CD8-positive, alpha-beta memory T cell (primary cell): ENCODE measurements at places on chromosomes 7 and 10.

DNA sequence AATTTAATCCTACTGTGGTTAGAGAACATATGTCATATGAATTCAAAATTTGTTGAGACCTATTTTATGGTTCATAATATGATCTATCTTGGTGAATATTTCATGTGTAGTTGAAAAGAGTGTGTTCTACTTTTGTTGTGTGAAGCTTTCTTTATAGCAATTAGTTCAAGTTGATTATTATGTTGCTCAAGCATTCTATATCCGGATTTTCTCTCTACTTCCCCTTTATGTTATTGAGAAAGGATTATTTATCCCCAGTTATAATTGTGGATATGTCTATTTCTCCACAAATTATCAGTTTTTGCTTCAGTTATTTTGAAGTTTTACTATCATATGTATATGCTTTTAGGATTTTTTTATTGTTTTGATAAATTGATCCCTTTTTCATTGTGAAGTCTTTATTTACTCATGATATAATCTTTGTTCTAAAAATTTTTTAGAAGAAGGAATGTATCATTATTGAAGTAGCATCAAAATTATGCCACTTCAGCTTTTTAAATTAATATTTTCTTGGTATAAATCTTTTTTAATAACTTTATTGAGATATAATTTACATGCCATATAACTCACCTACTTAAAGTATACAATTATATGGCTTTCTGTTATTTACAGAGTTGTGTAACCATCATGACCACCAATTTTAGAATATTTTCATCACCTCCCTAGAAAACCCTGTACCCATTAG, 12.0 kb upstream of the MEST start:
- no peak for DNase-seq

DNA sequence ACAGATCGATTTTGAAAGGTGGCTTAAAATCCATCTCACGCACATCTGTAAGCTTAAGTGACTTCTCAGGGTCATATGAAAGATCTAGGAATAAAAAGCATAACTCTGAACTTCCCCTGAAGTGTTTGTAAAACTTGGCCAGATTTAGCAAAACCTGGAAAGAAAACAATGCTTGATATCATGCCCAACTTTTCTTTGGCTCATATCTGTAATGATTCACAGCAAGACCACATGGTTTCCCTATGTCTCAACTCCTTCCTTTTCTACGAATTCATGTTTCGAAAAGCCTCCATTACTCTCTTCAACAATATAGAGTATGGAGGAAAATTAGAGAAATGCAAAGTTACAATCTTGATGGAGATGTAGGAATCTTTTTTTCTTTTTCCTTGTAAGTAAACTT, 20.1 kb upstream of the CABCOCO1 start:
- DNase-seq, result no peak

- DNase-seq, result no peak
These were observed 16.9 kb downstream of the TCAF1 start for GRCh38 chr7:143884969-143885559.

DNA sequence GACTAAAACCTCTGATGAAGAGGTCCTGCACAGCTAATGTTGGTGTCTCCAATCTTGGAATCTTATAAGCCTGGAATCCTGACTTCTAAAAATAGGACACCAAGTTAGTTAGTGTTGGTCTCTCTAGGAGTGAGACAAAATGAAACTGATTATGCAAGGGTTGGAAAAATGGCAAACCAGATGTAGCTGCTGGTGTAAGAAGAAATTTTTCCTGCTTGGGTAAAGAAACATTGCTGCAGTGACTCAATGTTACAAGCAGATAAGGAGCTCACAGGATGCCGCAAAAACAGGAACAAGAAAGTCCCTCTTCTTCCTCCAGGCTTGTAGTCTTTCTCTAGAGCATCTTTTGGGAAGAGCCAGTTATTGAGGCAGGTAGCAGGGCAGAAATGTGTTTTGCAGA, 449.0 kb downstream of the ETV1 start:
- no peak for DNase-seq

DNA sequence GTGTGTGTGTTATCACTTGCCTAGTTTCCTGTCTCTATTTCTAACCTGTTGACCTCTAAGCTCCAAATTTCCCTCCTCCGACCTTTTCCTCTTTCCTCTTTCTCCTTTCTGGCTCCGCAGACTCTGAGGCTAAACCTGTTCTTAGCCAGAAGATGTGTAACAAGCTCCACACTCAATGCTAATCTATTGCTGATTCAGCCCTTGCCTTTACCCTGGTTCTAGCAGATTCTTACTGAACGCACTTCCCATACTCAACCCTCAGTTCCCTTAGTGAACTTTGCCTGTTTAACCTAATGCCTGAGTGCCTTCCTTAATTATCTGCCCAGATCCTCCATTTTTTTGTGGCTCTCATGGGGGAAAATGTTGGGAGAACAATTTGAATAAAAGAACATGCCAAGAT, 30.0 kb upstream of the SGMS1 start:
- DNase-seq, result no peak

GRCh38 chr10:4186849-4187540, 402.0 kb upstream of the KLF6 start:
- no peak for DNase-seq

DNA sequence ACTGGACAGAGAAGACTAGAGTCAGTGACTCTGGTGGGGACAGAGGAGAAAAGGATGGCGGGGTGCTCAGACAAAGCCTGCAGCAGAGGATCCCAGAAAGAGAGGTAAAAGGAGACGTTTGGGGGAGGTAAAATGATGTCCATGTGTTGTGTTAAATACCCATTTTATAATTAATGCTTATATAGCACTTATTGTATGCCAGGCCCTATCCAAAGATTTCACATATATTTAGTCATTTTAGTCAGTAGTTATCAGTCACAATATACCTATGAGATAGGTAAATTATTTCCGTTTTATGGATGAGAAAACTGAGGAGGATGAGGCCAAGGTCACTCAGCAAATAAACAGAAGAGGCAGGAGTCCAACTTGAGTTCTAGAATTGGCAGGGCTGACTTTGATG, 144.6 kb upstream of the SEMA3E start:
- no peak for DNase-seq

DNA sequence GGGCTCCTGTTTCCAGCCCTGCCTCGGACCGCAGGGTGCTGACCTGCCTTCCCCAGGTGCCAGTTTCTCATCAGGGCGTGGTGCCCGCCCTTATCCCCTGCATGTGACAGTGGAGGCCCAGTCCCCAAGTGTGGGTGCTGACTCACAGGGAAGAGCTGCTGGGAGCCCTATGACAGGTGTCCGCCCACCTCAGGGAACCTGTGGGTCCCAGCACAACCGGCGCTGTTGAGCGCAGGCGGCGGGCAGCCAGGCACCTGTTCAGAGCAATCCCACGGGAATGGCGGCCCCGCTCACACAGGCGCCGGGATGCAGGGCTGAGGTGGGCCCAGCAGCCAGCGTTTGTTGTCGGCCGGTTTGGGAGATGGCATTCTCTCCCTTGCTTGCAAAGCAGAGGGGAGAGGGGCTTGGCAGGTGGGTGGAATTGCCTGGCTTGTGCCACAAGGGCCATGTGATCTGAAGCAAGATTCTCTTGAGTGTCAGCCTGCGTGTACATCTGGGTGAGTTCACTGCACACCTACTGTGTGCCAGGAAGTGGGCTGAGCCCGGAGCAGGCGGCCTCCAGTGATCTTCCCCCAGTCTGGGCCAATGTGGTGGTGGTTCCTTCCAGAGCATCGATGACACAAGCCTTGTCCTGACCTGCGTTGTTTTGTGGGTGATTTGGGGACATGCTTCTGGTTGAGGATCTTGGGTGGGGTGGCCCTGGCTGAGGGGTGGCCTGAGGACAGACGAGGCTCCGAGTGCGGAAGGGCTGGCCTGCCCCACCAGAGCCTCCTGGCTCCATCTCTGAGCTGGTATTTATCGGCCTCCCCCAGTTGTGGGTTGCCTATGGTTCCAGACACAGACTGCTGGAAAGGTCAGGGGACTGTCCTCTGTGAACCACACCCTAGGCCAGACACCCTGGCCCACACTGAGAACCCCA, 2.4 kb downstream of the PWWP2B start:
- DNase-seq, result no peak

GRCh38 chr7:12570534-12571461, at the start of gene SCIN:
SCIN (plus strand) TSS chr7:12570720; CDS start chr7:12570787, 67 bp downstream.
- peak; percentile 44 for DNase-seq

GRCh38 chr10:11610166-11610825, 1.2 kb downstream of the USP6NL start:
- DNase-seq, result no peak

DNA sequence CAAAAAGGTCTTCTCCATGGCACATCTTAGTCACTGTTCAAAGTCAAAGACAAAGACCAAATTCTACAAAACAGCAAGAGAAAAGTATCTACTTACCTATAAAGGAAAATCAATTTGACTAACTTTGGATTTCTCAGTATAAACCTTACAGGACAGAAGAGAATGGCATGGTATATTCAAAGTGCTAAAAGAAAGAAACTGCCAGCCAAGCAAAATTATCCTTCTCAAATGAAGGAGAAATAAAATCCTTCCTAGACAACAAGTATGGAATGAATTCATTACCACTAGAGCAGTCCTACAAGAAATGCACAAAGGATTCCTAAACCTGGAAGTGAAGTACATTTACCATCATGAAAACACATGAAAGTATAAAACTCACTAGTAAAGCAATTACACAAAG, 235.5 kb downstream of the STK31 start:
- no peak for DNase-seq

- DNase-seq, result no peak
These were observed 39.4 kb upstream of the TARP start for GRCh38 chr7:38312821-38313220.

DNA sequence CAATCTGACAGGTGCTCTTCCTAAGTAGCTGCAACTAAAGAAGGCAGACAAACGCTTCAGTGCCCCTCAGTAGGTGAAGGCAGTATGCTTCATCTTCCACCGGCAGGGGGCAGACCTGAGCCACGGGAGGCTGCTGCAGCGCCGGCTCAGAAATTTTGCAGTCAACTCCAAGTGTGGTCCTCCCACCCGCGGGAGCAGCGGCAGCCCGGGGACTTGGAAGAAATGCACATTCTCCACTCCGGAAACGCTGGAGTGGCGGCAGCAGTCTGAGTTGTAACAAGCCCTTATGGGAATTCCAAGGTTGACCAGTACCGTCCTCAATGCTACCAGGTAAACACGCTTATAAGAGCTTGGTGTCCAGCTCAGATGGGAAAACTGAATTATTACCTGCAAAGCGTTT, 3.4 kb downstream of the IGFBP3 start:
- DNase-seq, result peak; percentile 50

- no peak for DNase-seq
These were observed 231.3 kb upstream of the KLF6 start for GRCh38 chr10:4016214-4016740.

- DNase-seq, result no peak
These were observed 5.9 kb downstream of the PGAM2 start for GRCh38 chr7:44059219-44060090.

GRCh38 chr10:87721781-87722180, 62.1 kb downstream of the PAPSS2 start:
- no peak for DNase-seq

GRCh38 chr10:74377476-74377875, 226.5 kb downstream of the ADK start:
- no peak for DNase-seq

GRCh38 chr7:149626972-149627371, 129.4 kb upstream of the ZNF746 start:
- DNase-seq, result no peak

DNA sequence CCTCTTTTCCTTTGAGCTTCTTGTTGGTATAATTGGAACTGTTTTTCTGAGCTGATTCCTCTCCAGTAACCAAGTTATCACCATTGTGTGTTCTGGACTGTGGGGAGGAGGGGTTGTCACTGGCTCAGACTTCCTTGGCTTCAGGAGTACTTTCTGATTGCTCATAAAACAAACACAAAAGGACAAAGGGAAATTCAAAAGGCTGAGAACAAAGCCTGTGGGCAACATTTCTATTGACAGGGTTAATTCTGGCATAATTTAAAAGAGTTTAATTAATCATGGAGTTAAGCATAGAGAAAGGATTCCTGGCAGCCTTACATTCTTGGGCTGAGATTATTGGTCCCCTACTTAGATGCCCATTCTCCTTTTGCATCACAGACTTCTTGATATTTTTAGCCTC, 222.9 kb upstream of the KMT2E start:
- no peak for DNase-seq

DNA sequence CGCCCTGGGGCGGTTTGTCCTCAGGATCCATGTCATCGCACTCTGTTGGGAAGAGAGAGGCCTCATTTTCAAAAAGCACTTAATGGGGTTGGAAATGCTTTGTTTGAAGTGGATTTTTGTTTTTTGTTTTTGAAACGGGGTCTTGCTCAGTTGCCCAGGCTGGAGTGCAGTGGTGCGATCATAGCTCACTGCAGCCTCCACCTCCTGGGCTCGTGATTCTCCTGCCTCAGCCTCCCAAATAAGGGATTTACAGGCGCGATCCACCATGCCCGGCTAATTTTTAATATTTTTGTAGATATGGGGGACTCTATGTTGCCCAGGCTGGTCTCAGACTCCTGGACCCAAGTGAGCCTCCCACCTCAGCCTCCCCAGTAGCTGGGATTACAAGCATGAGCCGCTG, 735 bp downstream of the FKBP6 start:
- DNase-seq, result no peak

- no peak for DNase-seq
These were observed 2.9 kb upstream of the FGL2 start for GRCh38 chr7:77202481-77202976.

DNA sequence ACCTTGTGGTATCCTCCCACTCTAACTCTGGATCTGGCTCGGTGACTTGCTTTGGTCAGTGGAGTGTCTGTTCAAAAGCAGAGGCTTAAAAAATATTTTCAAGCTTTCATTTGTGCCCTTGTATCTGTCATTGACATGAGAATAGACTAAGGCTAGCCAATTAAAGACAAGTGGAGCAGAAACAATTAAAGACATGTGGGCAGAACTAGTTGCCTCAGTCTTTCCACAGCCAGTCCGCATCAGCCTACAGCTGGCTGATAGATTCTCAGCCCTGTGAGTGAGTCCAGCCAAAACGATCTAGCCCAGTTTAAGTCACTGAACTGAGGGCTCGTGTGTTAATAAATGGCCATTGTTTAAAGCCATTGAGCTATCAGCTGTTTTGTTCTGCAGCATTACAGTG, 185.2 kb upstream of the DGKB start:
- no peak for DNase-seq

DNA sequence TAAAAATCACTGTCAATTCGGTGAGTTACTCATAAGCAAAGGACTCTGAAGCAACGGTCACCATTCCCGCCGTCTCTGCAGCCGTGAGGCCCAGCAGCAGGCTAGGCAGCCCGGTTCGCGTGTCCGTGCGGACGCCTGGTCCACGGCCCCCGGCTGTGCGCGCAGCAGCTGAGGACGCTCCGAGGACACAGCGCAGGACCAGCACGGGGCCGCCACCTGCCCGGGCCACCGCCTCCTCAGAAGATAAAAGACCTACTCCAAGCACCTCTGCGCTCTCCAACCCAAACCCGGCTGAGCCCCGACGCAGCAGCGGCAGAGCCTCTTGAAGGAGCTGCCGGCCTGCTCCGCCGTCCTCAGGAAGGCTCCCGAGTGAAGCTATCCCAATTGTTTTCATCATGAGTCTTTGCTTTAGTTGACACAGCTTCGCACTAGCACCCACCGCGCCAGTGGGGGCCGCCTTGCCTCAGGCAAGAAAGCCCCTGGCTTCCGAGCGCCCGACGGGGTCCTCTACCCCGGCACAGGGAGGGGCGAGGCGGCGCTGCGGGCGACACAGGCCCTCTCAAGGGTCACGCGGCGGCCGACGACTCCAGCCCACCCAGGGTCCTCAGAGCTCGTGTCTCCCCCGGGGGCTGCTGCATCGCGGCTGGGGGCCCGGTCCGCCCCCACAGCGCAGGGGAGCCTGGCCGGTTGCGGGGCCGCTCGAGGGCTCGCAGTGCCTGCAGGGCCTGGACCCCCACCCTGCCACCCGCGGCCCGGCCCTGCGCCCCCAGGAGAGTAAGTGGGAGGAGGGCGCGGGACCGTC, 16.9 kb upstream of the GPR146 start:
- no peak for DNase-seq
